H4 (cell line): ENCODE measurements at places on chromosomes 16 and 17. TPM values are rescaled to one million over a fixed set of nuclear protein-coding genes. Genes with fewer than 3 reads are reported as not detected.

DNA sequence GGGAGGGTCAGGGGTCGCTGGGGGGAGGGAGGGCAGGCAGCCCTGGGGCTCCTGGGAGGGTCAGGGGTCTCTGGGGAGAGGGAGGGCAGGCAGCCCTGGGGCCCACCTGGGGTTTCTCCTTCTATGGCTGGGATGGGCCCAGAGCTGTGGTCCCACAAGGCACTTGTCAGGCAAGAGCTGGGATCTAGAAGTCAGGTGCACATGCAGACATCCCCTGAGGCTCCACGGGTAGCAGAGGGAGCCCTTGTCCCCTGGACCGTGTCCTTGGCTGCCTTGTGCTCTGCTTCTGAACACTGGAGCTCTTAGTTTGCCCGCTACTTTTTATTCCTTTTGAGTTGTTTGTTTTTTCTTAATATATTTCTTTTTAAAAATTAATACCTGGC, 1.8 kb downstream of the TUBB3 start:
- no peak for DNase-seq

- no peak for DNase-seq
Measured at GRCh38 chr17:39944393-39944711, 16.8 kb downstream of the LRRC3C start.

CTRB1 gene
- not detected in 2 replicates for total RNA-seq

TBX4 gene
- total RNA-seq = not detected in 2 replicates
